ENCODE measurements at places on chromosomes 16 and 17.
A peak's percentile ranks its signal among the peaks of the same experiment; 100 is the strongest.

GRCh38 chr17:71334048-71334751, 786.6 kb upstream of the SOX9 start:
- no peak for DNase-seq

- no peak for DNase-seq
These were observed 4.9 kb downstream of the WSCD1 start for GRCh38 chr17:6075050-6075449.

GRCh38 chr17:76927577-76927976, 59.4 kb downstream of the MGAT5B start:
- DNase-seq = no peak

- no peak for DNase-seq
These were observed 1.7 kb downstream of the GPRC5C start for GRCh38 chr17:74433421-74434121.

GRCh38 chr17:18932360-18933055, 19.5 kb upstream of the SLC5A10 start:
- no peak for DNase-seq

GRCh38 chr17:78684026-78684425, 98.0 kb downstream of the CYTH1 start:
- DNase-seq = no peak

GRCh38 chr16:59122262-59122537, 388.1 kb upstream of the GOT2 start:
- DNase-seq = no peak

- no peak for DNase-seq
These were observed 65.0 kb downstream of the ZNF778 start for GRCh38 chr16:89282523-89282922.

- no peak for DNase-seq
These were observed 27.5 kb upstream of the HELZ start for GRCh38 chr17:67272312-67273047.

- no peak for DNase-seq
These were observed at the start of gene RTN4RL1 for GRCh38 chr17:2025220-2025621. Gene RTN4RL1 (minus strand): TSS chr17:2025334. CDS start chr17:2024865, 469 bp downstream.

GRCh38 chr16:12199524-12199923, 223.0 kb downstream of the SNX29 start:
- no peak for DNase-seq

DNA sequence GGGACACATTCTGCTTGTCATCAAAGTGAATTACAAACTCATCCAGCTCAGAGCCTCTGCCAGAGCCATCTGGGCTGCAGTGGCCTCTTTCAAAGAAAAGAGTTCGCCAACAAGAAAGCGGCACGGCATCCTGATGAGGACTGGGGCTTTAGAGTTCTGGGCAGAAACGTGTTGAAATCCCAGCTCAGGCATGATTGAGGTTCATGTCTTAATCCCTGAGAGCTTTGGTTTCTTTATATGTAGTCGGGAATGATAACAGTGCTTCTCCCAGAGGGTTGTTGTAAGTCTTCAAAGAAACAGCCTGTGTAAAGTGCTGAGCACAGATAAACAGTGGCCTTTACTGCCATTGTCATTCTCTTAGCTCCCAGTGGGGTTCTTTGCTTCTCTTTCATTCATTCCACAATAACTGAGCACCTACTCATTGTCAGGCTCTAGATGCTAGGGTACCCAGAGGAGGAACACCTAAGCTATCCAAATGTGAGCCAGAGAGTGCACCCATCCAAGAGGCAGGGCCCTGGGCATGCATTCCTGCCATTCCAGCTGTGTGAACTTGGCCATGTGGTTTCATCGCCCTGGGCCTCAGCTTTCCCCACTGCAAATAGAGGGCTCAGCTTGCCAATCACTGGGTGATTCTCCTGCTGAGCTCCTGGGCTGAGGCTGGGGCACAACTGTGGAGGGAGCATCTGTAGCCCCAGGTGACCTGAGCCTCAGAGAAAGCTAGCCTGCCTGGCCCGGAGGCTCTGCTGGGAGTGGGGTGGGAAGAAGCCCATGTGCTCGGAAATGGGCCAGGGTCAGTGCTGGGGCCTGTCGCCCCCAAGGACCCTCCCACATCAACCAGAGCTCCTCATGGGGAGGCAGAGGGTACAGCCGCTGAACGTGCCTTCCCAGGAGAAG, 38.3 kb upstream of the CRHR1 start:
- no peak for DNase-seq

- no peak for DNase-seq
These were observed 17.1 kb upstream of the FLCN start for GRCh38 chr17:17254036-17254435.

- DNase-seq = peak; percentile 75
These were observed 44.8 kb downstream of the METTL16 start for GRCh38 chr17:2466931-2467330.

DNA sequence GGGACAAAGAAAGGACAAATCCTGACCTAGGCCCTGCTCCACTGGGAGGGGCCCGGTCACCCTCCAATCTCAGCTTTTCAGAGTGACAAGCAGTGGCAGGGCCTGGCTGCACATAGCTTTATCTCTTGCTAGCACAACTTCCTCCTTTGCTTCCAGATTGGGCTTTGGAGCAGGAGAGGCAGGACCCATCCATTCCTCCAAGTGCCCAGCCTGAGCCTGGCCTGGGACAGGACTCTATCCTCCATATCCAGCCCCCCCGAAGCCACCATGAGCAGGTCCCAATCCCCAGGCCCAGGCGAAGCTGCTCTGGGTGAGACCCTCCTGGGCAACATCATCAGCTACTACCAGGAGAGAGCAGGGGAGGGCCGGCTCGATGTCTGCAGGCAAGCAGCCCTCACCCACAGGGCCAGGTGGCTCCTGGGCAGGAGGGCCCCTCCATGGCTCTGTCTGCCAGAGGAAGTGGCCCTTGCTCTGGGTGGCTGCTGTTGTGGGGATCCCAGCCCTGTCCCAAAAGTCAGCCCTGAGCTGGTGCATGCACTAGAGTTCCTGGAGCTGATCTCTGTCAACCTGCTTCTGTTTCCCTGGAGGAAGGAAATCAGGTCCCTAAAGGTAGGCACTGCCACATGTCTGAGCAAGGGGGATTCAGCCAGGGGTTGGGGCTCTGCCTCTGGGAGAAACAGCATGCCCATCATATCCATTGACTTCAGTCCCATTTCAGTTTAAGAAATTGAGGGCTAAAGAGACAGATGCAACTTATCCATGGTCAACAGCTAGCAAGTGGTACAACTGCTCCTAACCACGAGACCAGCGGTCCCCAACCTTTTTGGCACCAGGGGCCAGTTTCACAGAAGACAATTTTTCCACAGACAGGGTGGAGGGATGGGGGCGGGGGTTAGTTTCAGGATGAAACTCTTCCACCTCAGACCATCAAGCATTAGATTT, 58.9 kb downstream of the TK2 start:
- DNase-seq = no peak

- DNase-seq = no peak
These were observed 28.0 kb downstream of the FZD2 start for GRCh38 chr17:44585315-44585714.

DNA sequence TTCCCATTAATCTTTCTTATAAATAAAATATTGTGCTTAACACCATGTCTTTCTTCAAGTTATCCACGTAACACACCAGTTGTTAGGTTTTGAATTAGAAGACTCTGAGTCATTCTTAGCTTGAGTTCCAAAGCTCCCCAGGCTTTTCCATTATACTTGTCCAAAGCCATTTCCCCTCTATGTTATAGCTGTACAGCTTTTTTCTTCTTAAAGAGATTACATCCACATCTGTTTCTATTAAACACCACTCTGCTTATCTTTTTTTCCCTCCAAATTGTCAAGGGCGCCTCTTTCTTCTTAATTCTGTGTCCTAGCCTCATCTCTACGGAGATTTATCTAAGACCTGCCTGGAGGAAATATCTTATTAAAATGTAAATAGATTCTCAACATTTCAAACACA, 139.4 kb upstream of the CPHXL start:
- DNase-seq = no peak

DNA sequence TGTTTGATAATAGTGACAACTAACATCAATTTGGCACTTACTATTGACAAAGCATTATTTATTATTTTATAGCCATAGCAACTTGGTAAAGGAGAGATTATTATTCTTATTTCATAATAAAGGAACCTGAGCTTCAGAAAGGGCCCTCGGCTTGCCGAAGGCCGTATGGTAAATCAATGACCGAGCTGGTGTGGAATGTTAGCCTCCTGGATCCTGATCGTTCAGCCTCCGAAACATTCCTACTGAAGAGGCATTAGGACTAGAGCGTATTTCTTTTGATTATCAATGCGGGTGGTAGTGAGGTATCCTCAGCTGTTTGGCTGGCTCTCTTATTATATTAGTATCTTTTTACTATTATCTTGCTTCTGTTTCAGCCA, 199.3 kb upstream of the TBX2 start:
- DNase-seq = no peak

DNA sequence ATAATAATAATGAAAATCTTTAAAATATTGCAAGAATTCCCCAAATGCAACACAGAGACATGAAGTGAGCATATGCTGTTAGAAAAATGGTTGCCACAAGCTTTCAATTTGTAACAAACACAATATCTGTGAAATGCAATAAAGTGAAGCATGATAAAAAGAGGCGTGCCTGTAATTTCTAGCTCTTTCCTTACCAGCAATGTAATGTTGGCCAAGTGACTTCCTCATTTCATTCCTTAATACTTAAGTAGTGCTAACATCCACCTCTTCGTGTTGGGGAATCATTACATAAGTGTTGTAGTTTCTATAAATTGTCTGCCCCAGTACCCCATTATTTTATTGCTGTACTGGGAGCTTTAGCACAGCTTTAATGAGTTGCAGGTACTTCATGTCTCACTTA, 1192.0 kb upstream of the CDH8 start:
- DNase-seq = no peak

GRCh38 chr16:24497440-24497839, 41.9 kb upstream of the RBBP6 start:
- DNase-seq = no peak

DNA sequence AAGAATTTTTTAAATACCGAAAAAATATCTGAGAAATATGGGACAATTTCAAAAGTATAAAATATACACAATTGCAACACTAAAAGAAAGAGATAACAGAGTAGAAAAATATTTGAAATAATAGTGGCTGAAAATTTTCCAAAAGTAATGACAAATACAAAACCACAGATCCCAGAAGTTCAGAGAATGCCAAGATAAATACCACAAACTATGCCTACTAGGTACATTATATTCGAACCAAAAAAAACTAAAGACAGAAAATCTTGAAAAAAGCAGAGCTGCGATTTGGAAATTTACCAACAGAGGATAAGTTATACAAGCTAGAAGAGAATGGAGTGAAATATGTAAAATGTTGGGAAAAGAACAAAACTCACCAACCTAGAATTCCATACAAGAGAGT, 191.3 kb upstream of the ELAC2 start:
- no peak for DNase-seq
